CD4-positive, CD25-positive, alpha-beta regulatory T cell (primary cell): ENCODE measurements at places on chromosomes 11 and 22.
A peak's percentile ranks its signal among the peaks of the same experiment; 100 is the strongest.

DNA sequence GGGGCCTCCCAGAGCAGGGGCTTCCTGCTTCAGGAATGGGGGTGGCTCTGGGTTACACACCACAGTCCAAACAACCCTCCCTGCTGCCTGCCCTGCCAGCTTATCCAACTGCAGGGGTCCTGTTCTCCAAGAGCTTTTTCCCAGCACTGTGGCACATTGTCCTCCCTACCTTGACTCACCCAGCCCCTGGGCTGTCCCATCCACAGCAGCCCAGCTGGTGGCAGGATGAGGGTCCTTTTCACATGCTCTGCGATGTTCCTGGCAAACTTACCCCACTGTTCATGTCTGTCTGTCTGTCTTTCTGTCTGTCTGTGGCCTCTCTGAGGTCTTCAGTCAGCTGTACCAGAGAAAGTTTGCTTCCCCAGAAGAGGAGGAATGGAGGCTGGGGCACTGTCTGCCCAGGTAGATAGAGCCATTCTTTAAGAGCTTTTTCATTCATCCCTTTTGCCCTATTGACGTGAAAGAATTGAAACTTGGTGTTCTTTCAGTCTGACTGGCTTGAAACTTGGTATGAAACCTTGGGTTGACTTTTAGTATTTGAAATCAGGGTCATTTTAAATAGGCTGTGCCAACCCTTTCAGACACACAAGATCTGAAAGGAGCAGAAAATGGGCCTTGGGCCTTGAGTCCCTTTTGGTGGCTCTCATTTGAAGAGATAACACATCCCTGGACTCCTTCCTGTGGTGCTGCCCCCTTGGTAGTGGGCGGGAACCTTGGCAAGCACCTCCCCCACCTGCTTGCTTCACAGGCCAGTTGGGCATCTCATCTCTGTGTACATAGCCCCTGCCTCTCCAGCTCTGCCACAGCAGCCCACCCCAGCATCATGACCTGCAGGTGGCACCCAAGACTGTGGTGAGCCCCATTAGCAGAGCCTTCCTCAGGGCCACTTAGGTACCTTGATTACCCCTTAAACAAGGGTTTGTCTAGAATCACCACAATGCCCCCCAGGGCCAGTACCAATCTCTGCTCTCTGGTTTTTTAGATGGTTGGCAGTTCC is 74.6 kb upstream of the SUSD2 start:
- DNase-seq: peak; percentile 25

GRCh38 chr11:61598886-61599868 is 18.3 kb upstream of the SYT7 start:
- no peak for DNase-seq

DNA sequence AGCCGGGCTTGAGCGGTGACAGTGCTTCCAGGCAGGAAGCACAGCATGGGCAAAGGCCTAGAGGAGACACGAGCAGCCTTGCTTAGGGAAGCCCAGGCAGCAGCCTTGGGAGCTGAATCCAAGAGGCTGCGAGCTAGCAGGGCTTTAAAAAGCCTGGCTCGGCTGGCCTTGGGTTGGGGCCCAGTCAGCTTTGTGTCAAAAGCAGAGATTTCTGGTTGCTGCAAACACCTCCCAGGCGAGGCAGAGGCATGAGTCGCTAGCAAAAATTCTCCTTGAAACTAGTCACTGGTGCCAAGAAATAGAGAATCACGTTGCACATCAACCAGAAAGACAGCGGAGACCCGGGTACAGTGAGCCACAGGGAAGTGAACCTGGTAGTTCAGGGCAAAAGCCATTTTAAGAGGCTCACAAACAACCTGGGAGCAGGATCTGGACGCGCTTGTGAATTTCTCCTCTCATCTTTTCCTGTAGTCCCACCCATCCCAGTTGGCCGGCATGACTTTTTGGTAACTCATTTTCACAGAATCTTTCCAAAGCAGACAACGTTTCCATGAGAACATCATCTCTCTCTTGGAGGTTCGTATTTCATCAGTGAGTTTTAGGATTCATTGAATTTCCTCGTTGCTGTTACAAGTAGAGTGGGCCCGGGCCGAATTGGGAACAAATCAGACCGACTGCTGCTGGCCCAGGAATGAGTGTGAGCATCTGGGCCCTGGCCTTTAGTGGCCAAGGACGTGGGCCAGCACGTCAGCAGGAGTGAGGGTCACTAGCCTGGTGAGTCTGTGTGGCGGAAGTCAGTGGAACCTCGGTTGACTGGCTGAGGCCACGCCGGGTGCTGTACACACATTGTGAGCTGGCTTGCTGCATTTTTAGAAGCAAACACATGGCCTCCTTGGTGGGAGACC is 16.4 kb upstream of the FGF4 start:
- no peak for DNase-seq

DNA sequence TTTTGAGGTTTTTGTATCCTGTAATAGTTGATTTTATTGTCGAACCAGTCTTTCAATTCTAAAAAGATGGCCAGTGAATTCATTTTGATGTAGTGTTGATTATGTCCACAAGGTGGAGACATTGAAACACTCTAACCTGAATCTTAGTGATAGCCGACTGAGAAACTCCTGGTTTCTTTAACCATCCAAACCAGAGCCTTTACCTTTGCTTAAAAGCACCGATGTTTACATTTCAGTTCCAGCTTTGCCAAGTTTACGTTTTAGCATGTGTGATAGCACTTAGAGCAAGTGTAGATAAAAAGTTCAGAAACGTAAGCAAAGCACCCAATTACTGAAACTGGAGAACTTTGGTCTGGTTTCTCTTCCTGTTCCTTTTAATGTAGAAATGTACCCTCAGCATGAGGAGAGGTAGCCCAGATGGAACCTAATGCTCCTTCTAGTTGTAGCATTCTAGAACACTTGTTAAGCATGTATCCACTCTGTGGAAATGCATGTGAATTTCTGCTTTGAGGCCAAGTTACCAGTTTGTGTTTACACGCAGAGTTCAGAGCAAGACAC is 208.6 kb downstream of the DBX1 start:
- no peak for DNase-seq

DNA sequence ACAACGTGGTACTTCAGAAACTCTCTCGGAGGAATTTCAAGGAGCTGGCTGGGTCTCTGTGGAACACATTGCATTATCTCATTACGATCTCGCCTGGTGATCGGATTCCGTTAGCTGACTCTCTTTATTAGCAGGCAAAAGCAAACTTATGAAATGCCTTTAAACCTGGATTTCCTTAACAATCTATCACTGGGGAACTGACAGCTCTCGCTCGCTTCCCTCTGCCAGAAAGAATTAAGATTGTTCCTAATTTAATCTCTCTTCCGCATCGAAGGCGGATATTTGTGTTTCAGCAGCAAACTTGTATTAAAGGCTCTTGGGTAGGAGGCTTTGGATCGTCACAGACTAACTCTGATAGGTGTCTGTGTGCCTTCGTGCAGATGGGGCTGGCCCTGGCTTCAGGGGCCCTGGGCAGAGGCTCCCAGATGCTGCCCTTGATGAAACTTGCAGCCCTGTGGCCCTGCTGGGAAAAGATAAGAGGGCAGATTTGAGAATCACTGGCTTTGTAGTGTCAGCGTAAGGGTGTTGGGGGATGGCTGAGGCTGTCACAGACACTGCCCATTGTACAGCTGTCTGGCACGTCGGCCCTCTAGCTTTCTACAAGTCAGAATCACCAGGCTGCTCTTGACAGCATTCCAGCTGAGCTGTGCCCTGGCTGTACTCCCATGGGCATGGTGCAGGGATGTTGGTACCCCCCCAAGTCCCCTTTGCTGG is 162.2 kb upstream of the NECTIN1 start:
- no peak for DNase-seq
